ENCODE measurements at places on chromosomes 3 and 15.

GRCh38 chr3:159898147-159898546, 90.5 kb upstream of the IL12A start:
- DNase-seq, result no peak

DNA sequence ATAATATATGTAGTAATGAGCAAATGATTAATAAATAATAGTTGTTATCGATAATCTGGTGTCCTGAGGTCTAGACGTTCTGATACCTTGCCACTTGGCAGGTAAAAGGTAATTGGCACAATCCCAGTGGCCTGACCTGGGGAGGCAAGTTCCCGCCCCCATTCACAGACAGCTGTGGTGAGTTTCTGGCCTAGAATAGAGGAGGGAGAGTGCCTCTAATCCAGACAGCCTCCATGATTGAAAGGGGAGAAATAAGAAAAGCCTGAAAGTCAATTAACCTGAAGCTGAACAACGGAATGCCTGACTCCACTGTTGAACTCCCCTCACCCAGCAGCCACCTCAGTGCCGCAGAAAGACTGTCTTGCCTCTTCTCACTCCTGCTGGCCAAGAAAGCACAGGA, 38.1 kb upstream of the SV2B start:
- DNase-seq, result no peak

DNA sequence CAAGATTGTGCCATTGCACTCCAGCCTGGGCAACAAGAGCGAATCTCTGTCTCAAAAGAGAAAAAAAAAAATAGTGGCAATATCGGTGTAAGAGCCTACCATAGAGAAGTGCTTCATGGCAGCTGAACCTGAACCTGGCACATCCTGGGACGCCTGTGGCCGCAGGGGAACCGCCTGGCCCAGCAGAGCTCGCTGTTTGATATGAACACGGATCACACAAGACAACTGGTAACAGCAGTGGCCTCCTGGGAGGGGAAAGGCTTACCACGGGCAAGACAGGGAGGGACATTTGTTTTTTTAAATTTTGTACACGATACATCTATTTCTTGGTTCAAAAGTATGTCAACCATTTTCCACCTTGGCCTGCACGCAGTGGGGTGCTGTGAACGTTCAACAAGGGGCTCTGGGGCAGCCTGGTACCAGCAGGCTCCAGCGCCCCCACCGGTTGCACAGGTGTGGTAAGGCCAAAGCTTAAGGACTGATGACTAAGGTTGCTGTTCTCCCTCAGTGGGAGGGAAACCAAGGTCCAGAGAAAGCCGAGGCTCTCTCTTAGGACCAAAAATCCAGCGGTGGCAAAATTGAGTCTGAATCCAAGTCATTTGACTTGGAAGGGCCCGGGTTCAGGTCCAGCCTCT, 21.7 kb upstream of the EPHB3 start:
- no peak for DNase-seq

DNA sequence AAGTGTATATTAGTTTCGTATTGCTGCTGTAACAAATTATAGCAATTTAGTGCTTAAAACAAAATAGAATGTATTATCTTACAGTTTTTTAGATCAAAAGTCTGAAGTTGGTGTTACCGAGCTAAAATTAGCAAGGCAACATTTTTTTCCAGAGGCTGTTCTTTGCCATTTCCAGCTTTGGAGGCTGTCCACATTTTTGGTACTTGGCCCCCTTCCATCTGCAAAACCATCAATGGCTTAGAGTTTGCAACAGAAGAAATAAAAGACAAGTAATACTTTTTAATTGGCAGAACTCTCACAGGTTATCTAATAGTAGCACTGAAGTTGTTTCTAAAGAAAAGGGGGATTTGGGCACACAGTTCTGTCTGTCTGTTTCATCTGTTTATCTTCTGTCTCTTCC, 1248.5 kb downstream of the ROBO1 start:
- DNase-seq, result no peak

- no peak for DNase-seq
Measured at GRCh38 chr3:180690061-180690460, 10.8 kb upstream of the CCDC39 start.

DNA sequence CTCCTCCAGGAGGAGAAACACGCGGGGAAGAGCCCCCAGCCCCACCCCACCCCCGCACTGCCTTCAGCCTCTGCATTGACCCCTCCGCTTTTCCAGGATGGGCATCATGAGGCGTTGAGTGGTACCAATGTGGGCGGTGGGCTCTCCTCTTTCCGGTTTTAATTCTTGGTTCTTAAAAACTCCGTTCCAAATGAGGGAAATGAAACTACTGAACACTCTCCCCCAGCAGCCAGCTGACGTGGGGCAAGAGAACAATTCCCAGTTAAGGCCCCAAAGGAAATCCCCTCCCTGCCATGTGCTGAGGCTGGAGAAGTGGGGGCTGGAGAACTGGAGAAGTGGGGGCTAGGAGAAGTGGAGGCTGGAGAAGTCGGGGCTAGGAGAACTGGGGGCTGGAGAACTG, 5.3 kb upstream of the NRROS start:
- no peak for DNase-seq

- no peak for DNase-seq
Measured at GRCh38 chr3:189641776-189642175, 10.6 kb downstream of the TP63 start.

DNA sequence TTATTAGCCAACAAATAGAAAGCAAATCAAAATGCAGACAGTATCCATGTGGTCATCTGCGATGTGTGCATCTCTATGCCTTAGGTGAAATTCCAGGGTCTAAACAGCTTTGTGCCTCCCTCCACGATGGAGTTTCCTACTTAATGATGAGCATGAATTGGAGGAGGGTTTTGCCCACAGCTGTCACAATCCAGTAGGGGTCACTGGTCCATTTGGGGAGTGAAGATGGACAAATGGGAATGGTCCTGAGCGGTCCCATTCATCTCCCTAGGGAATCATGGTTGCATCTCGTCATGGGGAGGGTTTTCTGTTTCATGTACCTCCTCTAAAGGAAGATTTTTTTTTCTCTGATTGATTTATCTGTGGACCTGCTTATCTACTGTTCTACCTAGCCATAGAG, 358.0 kb downstream of the PTPRG start:
- no peak for DNase-seq
